Activated CD8-positive, alpha-beta memory T cell treated with anti-CD3 and anti-CD28 coated beads for 4 hours (primary cell): ENCODE measurements at places on chromosomes 16 and 17.
A peak's percentile ranks its signal among the peaks of the same experiment; 100 is the strongest.

GRCh38 chr17:73348018-73348828, 36.4 kb upstream of the CDC42EP4 start:
- DNase-seq, result no peak

GRCh38 chr16:48008011-48008525, 147.7 kb downstream of the ABCC12 start:
- DNase-seq, result no peak

DNA sequence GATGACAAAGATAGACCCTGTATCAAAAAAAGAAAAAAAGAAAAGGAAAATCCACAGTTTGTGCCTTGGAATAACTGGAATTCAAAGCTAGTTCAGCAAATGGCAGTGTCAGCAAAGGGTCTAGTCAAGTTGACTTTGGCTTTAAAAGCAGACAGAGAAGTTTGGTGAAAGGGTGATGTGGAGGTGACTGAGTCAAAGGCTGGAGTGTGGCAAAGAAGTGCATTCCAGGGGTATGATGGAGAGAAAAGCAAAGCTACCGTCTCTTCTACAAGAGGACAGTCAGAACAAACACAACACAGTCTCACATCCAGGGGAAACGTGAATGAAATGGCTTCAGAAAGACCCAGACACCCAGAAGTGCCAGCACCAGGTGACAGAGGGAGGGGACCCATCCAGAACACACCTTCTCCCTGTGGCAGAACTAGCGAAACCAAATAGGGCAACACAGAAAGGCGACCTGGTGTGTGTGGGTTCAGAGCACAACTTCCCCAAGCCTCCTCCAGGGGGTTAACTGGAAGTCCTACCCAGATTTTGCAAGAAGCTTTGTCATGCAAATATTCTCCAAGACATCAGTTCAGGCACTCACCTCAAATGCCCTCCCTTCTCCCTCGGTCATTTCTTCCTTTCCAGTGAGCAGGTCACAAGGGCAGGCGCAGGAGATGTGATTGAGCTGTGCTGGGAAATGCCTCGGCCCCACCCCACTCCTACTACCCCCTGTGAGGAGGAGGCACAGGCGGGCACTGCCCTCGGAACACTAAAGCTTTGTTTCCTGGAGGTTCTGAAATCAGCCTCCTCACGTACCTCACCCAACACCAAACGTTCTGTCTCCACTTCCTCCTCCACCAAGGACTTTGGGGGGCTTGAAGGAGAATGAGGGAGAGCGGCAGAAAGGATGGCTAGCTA, 481.9 kb downstream of the SOX9 start:
- DNase-seq, result no peak

GRCh38 chr17:74151551-74152315, 51.7 kb upstream of the RPL38 start:
- DNase-seq, result no peak

GRCh38 chr16:81831722-81832126, 52.6 kb downstream of the PLCG2 start:
- peak; percentile 39 for DNase-seq

DNA sequence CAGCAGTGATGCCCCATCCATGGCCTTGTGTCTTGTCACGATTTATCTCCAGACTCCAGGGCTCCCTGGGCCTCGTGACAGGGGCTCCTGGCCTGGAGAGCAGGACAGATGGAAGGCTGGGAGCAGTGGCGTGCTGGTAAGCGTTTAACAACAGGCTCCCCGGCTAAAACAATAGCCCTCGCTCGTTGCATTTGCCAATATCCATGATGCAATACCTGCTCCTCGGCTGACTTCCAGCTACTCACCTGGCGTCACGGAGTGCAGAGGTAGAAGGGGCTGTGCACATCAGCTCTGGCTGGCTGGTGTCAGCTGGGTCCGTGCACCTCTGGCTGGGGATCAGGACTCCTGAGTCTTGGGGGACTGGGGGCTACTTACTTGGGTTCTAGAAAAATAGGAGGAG, 1.5 kb upstream of the BICDL2 start:
- no peak for DNase-seq
